ENCODE measurements at places on chromosomes 7 and 10.
A peak's percentile ranks its signal among the peaks of the same experiment; 100 is the strongest.

DNA sequence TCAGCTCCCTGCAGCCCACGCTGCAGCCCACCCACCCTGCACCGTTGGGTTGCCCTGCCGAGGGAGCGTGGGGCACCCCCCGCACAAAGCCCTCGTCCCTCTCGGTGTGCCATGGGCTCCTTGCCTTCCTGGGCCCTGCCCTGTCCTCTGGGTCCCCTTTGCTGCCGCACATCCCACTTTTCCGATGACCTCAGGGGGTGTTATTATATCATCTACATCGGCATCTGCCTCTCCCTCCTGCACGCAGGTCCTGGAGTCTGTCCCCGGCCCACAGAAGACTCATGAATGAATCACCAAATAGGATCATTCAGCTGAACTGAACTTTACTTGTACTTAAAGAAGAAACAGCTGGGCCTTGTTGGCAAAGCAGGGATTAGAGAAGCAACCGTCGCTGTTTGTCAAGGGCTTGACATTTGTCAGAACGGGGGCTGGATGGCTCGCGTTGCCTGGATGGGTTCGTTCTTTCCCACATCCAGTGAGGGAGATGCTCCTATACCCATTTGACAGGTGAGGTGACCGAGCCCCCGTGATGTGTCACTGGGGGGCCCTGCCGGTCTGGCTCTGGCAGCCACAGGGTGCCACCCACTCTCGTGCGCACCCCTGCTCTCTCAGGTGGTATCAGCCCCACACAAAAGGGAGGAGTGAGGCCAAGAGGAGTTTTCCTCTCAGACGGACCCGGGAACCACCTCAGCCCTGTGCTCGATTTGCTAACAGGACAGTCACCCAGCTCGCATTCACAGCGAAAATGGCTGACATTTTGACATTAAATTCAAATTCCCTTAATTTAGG is 58.6 kb upstream of the EBF3 start:
- DNase-seq: no peak

- no peak for DNase-seq
These were observed 591.9 kb upstream of the IGFBP3 start for GRCh38 chr7:46512891-46513413.

DNA sequence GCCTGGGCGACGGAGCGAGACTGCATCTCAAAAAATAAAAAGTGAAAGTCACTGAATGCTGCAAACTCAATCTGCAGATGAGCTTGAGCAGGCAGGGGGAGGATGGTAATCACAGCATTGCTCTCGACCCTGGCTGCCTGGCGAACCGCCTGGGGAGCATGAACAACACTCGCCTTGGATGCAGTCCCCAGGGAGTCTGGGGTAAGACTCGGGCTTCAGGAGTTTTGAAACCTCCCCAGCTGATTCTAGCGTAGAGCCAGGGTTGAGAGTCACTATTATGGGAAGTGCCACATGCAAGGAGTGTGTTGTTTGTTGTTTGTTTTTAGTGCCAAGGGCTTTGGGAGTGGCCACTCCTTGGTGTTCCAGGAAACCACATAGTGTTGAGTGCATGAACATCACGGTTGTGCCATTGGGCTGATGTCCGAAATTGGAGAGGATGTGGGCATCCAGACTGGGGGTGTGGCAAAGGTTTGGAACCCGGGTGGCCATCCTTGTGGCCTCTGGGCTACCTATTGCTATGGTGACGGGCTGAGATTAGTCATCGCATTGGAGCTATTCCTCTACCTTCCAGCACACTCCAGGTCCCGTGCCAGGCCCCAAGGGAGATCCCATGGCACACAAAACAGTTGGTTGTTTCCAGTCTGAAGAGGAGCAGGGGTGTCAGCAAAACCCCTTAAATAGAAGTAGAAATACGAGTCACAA is 92.6 kb downstream of the RGS10 start:
- no peak for DNase-seq

DNA sequence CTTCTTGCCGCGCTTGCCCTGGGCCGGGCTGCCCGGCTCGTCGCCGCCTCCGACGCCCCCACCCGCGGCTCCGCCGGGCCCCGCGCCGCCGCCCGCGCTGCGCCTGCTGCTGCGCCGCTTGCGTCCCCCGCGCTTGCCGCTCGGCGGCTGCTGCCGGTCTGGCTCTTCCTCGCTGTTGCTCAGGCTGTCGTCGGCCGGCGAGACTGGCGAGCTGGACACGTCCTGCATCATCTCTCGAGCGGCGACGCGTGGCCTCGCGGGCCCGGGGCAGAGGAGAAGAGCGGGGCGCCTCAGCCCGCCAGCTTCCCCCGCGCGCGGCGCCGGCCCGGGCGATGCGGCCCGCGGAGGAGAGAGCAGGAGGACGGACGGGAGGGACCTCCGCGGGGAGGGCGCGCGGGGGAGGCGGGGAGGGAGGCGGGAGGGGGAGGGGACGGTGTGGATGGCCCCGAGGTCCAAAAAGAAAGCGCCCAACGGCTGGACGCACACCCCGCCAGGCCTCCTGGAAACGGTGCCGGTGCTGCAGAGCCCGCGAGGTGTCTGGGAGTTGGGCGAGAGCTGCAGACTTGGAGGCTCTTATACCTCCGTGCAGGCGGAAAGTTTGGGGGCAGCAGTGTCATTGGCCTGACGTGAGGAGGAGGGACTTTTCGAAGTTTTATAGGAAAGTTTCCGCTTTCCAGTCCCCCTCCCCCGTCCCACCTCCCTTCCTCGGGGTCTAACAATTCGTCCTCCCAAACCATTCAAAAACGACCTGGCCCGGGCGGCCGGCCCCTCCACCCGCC is at the start of gene TWIST1:
Gene TWIST1, minus strand, starts transcription at position 546 of the 779 bp plus-strand sequence. Its CDS starts 315 bp downstream, at position 231.
- DNase-seq: no peak

DNA sequence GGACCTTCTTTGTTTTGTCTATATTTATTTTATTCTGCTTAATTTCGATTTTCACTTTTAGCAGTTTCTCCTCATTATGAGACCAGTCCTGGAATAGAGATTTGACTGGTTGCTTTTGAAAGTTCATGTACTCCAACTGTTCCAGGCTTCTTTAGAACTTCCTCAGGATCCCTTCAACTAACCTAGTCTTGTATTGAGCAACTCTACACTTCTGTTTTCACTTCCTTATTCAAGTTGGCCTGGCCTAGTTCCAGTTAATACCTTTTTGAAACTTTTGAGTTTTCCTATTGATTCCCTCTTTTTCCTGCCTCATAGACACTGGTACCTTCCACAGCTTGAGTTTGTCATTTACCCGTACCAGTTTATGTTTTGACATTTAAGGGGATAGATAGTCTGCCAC is 421.7 kb downstream of the ATRNL1 start:
- DNase-seq: no peak

DNA sequence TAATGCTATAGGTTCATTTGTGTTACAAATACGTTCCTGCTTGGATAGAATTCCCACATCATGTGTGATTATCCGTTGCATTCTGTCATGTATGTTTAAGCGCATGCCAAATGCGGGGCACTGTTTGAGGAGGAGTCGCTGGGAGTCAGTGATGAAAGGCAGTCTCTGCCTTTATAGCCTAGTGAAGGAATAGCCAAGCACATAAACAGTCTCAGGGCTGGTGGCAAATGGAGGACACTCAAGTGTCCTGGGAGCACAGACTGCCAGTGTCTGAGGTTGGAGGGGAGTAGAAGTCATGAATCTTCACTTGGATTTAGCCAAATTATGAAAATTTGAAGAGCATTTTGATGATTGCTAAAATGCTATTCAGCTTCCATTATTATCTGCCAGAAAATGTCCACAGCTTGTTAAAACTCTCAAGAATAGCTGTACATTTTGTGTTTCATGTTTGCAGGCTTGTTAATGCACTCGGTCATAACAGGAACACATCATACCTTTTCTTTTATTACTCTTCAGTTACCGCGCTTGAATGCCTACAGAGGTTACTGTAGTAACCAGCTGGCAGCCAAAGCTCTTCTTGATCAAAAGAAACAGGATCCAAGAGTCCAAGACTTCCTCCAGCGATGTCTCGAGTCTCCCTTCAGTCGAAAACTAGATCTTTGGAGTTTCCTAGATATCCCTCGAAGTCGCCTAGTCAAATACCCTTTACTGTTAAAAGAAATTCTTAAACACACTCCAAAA is 41.6 kb downstream of the NET1 start:
- no peak for DNase-seq

GRCh38 chr7:105808703-105809590 is 67.5 kb downstream of the ATXN7L1 start:
- DNase-seq: peak; percentile 87

DNA sequence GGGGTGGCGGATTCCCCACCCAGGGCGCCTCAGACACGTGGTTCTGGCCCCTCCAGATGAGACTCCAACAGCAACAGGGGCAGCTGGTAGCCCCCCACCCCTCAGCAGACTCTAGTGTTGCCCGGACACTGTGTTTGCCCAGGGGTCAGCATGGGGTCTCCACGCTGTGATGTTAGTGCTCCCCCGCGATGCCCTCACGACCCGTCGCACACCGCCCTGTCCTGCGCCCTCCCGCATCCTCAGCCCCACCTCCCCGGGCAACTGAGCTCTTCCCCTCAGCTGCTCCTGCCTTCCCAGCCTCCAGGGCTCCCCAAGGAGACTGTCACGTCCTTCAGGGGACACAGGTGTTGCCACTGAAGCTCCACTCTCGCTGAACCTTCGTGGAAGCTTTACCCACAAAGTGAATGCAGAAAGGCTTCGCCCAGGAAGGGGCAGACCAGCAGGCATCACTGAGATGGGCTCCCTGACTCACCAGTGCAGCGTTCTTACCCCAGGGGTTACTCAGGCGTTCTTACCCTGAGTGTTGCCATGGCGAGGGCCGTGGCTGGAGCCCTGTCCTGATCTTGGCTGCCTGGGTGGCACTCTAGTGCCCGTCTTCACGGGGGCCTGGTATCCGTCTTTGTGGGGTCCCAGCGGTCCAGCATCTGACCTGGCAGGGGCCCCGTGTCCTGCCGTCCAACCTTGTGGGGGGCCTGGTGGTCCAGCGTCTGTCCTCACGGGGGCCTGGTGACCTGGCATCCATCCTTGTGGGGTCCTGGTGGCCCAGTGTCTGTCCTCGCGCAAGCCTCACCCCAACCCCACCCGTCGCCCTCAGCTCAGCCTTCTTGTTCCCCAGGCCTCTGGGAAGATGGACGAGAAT is 14.6 kb downstream of the DPYSL4 start:
- no peak for DNase-seq

GRCh38 chr7:147079921-147080420 is 963.4 kb downstream of the CNTNAP2 start:
- no peak for DNase-seq

GRCh38 chr10:7659560-7659959 is 7.2 kb downstream of the ITIH5 start:
- no peak for DNase-seq

DNA sequence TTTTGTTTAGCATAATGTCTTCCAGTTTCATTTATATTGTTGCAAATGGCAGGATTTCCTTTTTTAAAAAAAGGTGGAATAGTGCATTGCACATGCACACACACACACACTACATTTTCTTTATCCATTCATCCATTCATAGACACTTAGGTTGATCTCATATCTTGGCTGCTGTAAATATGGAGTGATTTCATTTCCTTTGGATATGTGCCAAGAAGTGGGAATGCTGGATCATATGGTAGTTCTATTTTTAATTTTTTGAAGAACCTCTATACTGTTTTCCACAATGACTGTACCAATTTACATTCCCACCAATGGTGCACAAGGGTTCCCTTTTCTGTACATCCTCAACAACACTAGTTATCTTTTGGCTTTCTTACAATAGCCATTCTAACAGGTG is 68.9 kb downstream of the EBLN1 start:
- DNase-seq: no peak

DNA sequence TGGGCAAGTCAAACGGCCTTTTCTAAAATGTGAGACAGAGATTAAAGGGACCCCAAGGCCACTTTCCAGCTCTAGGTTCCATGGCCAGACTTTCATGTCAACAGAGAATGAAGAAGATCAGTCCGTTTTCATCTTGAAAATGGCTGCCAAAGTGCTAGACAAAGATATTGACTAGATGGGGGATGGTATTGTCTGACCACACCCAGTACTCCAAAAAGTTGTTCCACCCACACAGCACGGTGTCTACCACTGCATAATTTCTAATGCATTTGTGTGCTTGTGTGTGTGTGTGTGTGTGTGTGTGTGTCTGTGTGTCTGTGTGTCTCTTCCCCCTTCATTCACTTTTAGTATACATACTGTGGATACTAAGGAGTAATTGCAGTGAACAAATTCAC is 1.3 kb downstream of the COL1A2 start:
- DNase-seq: no peak

- no peak for DNase-seq
These were observed 209.1 kb downstream of the BICC1 start for GRCh38 chr10:58721601-58722281.

DNA sequence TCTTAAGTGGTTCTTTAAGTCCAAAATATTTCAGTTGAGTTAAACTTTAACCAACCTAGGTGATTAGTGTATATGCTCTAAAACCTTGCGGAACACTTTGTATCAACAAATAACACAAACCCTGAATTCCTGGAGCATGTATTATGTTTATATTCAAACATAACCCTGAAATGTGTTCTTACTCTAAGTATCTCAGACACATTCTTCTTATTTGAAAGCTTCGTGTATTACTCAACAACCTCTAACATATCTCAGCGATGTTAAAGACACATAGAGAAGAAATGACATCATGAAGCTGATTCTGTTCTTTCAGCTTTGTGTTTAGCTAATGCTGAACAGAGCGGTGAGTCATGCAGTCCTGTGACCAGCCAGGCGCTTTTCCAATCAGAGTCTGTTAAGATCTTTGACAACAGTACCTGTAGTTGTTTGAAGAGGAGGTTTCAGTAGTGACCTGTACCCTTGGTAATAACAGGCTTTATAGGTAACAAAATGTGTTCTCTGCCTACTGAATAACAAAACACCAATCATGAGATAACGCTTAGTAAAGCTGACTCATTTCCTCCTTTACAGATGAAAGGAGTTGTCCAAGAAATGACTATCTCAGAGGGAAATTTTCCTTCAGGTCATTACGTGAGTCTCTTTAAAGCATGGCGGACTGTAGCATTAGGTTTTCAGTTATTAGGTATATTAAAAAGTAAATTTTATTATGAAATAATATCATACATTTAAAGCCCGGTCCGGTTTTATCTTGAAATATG is 67.3 kb upstream of the KLF6 start:
- peak; percentile 72 for DNase-seq

- no peak for DNase-seq
These were observed 318.9 kb downstream of the KCNMA1 start for GRCh38 chr10:77318739-77319138.
